ENCODE measurements at places on chromosomes 2 and 18. TPM values are rescaled to one million over a fixed set of nuclear protein-coding genes. Genes with fewer than 3 reads are reported as not detected.

GRCh38 chr2:140462990-140463389 lies 1667.8 kb downstream of the LRP1B start:
- no peak for DNase-seq

- DNase-seq = peak; percentile 23
These were observed at the start of gene MOGAT1 for GRCh38 chr2:222671259-222672067. TSS of gene MOGAT1 (plus strand) at chr2:222671658. CDS start at chr2:222671786, 128 bp downstream.

DNA sequence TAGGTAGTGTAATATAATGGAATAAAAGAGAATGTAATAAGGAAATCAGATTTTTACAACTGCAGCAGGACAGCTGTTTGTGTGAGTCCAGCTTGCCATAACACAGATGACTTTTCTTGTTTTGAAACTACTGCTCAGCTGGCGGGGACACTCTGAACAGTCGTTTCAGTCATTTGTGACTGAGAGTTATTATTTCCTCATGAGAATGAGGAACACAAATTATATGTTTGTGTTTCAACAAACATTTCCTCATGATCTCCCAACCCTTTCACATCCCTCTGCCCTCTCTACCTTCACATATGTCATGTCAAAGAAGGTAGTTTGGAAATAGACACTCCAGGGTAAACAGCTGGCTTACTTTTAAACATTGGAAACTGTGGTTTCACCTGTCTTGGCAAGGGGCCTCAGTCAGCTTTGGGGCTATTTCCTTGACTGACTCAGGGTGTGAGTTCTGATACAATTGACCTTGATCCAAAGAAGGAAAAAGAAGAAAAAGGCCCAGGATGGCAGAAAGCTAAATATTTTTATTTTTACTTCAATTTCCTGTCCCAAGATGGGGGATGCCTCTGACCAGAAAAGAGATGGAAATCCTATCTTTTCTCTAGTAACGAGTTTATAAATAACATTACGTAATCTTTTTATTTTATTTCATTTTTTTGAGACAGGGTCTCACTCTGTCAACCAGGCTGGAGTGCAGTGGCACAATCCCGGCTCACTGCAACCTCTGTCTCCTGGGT lies 593 bp downstream of the SP140L start:
- no peak for DNase-seq

- DNase-seq = no peak
These were observed 197.7 kb upstream of the MGAT5 start for GRCh38 chr2:134056173-134056572.

- no peak for DNase-seq
These were observed 980 bp upstream of the RNPEPL1 start for GRCh38 chr2:240567137-240567871.

DNA sequence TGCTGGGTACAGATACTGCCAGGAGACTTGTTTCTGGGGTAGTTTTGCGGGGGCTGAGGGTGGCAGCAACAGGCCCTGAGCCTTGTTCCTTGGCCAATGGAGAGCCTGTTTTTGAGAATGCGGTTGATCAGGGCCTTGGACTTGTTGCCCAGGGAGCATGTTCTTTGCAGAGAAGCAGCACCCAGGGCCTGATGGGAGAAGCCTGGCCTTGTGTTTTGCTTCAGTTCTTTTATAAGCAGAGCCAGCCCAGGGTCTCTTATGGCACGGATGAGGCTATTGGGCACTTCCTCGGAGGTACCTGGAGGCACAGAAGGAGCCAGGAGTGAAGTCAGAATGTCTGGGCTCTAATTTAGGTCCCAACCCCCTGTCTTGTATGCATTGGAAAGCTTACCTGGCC lies 85.1 kb upstream of the MCFD2 start:
- no peak for DNase-seq

GRCh38 chr2:161077367-161078210 lies 82.6 kb upstream of the TANK start:
- no peak for DNase-seq

- DNase-seq = peak; percentile 52
These were observed 20.0 kb upstream of the CAVIN2 start for GRCh38 chr2:191866675-191867506.

DNA sequence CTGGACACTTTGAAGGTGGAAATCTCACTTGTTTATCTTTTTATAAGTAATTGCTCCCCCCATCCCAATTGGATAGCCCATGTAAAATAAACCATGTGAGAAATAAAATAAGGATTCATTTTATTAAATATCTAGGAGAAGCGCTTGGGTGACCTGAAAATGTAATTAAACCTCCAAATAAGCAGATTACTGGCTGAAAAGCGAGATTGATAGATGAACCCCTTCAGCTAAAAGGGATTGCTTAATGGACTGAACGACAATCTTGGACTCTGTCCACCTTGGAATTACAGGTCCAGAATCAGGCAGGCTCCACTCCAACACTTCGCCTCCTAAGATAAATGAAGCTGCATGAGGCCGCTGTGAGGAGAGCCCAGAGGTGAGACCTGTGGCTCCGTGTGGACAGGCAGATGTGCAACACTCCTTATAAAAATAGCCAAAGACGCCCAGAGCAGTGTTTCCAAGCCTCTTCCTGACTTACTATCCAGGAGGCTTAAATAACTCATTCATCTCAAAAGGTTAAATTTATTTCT lies 441.5 kb downstream of the MTX2 start:
- DNase-seq = no peak

GRCh38 chr18:31583185-31583854 lies 8.4 kb upstream of the TTR start:
- DNase-seq = no peak

GRCh38 chr18:61731178-61731577 lies 161.6 kb downstream of the RNF152 start:
- DNase-seq = no peak

DNA sequence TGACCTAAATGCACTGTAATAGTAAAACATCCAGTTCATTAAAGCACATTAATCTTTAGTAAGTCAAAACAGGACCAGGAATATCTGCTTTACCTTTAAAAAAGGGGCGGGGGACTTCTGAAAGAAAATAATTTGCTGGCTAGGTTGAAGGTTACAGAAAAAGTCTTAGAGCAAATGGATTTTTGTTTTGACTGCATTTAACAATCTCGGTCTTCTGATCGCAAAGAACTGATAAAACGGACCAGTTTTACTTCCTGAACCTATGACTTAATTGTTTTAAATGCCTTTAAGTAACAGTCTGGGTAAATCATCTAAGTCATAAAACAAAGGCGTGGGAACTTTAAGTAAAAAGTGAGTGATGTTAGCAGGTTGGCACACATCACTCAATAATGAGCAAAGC lies 783 bp downstream of the BUB1 start:
- DNase-seq = no peak

GRCh38 chr2:29273685-29274611 lies 158.7 kb downstream of the CLIP4 start:
- no peak for DNase-seq

DNA sequence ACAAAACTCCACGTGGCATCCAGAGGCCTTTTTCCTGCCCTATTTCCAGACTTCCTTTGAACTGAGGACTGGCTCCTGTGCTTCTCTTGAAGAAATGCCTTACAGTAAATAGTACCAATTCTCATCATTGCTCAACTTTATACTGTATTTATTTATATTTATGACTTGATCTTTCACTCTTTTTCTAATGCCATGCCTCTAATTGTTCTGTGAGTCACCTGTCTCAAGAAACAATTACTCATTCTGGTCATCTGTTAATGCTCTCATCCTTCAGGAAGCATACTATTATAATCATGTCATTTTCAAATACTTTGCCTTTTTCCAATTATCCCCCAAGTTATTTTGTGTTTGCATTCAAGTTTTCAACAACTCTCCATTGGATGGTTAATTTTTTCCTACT lies 85.9 kb downstream of the DCDC2C start:
- no peak for DNase-seq

DNA sequence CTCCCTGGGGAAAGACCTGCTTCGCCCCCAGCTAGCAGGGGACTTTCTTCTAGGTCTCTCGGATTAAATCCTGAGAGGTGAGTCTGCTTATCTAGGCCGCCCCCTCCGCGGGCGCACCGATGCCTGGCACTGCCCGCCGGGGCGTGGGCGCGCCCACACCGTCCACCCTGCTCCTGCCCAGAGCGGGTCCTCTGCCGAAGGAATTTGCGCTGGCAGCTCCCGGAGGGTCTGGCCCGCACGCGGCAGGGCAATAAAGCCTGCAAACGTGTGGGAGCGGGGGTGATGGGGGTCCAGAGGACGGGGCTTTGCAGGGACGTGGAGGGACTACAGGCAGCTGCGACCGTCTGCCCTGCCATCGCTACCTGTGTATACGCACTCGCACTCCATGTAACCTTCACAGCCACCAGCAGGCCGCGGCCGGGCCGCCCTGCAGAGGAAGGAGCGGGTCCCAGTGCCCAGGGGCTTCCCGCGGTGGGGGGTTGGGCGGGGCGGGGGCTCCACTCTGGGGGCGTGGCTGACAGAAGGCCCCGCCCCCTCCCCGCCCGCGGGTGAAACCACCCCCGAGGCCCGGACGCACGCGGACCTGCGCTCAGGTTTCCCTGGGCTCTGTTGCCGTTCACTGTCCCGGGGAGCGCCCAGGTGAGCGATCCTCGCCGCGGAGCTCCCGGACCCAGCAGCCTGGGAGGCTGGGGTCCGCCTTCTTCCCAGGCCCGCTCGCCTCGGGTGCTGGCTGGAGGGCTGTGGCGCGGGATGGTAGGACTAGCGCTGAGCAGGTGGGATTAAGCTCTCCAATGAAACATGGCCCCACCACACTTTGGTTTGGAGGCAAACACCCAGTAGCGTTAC lies 174.5 kb upstream of the HS6ST1 start:
- DNase-seq = no peak

GRCh38 chr2:216130346-216130971 lies 21.3 kb downstream of the XRCC5 start:
- DNase-seq = no peak

- no peak for DNase-seq
These were observed 34.0 kb downstream of the FHOD3 start for GRCh38 chr18:36331521-36331971.

- no peak for DNase-seq
These were observed 333.8 kb upstream of the TNP1 start for GRCh38 chr2:217193431-217194340.

DNA sequence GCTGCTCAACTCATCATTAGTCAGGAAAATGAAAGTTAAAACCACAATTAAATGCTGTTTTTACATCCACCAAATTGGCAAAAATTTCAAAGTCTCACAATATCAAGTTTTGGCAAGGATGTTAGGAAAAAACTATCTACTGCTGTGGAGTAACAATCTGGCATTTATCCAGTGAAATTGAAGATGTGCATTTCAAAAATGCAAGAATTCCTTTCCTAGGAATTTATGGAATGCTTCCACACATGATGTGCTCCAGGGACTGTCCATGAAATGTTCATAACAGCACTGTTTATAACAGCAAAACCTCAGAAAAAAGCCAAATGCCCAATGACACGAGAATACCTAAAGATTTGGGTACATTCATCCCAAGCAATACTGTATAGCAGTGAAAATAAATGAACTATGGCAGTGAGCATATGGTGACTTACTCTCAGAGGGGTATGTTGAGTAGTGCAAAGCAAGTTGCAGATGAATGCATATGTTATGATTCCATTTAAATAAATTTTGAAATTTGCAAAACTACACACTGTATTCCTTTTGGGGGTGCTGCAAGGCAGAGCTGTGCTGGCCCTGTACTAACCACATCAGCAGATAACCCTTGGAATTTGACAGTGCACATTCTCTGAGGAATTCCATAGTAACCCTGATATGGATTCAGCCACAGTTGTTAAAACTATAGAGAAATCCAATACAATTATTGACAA lies 41.3 kb upstream of the GYPC start:
- no peak for DNase-seq

DNA sequence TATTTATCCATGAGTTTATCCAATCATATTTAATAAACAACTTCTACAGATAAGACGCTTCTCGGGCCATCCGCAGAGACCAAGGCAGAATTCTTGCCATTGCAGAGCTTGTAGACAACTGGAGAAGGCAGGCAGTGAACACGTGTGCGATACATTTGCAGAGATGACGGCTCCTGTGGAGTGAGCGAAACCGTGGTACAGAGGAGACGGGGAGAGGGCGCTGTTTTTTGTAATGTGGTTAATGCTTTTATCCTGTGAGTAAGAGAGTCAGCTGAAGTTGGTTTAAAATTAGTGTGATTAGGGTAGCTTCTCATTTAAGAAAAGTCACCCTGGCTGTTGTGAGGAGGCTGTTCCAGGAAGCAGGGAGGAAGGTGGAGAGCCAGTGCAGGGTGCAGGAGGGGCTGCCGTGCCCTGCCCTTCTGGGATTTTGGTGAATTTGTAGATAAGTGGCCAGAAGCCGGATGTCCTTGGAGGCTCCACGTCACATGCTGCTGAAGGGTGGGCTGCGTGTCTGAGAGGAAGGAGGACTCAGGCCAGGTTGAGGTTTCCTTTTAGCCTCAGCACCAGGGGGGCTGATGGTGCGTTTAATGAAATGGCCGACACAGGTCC lies 151.4 kb downstream of the SNTG2 start:
- no peak for DNase-seq

DNA sequence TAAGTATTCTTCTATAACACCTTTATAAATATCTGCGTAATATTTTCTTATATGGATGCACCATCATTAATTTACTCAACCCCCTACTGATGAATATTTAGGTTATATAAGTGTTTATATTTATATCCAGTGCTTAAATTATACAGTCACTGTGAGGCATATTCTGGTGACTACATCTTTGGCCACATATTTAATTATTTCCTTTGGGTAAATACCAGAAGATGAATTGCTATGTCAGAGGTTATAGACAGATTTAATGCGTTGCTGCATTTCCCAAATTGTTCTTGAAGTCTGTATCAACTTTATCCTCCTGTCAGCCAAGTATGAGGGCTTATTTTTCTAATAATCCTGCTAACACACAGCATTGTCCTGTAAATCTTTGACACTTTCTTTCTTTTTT lies 18.7 kb downstream of the DYSF start:
- DNase-seq = no peak

GRCh38 chr2:68709421-68709911 lies 25.1 kb upstream of the ARHGAP25 start:
- DNase-seq = peak; percentile 10

GRCh38 chr2:133461484-133461883 lies 106.8 kb downstream of the NCKAP5 start:
- DNase-seq = no peak

GRCh38 chr18:48790226-48790863 lies 160.4 kb downstream of the SMAD7 start:
- no peak for DNase-seq

- no peak for DNase-seq
These were observed 23.2 kb downstream of the ASB1 start for GRCh38 chr2:238449909-238450417.

DNA sequence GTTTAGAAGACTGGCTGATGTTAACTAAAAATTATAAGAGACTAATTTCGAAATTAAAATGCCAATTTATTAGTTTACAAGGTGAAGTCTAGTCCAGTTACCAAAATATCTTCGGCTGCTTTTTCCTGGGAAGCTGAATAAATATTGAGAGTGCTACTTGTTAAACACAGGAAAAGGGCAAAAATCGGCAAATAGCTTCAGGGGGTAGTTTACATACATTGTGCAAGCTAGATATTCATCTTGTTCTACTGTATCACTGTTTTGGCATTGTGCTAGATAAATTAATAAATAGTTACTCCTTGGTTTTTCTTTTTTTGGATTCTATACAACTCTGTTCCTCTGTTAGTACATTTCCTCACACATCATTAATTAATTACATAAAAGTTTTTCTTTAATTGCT lies 29.3 kb downstream of the NHEJ1 start:
- no peak for DNase-seq

The SERPINB11 gene
- polyA plus RNA-seq = not detected

The POLR1A gene
- 19.9 TPM for polyA plus RNA-seq

The VWA3B gene
- polyA plus RNA-seq = 0.72 TPM

The ZNF396 gene
- 6.1 TPM for polyA plus RNA-seq

The IL36B gene
- not detected for polyA plus RNA-seq

The ZNF513 gene
- polyA plus RNA-seq = 16.9 TPM

The PDCD1 gene
- polyA plus RNA-seq = not detected

The ANKRD44 gene
- polyA plus RNA-seq = 9.6 TPM

The APCDD1 gene
- 126 TPM for polyA plus RNA-seq

The CD226 gene
- 4.0 TPM for polyA plus RNA-seq

The ADRA2B gene
- 3.8 TPM for polyA plus RNA-seq
